ENCODE measurements at places on chromosomes 6 and 20.

GRCh38 chr6:163175301-163175700 lies 239.2 kb upstream of the QKI start:
- no peak for DNase-seq

- DNase-seq = no peak
These were observed 6.1 kb downstream of the FOXF2 start for GRCh38 chr6:1395506-1395905.

DNA sequence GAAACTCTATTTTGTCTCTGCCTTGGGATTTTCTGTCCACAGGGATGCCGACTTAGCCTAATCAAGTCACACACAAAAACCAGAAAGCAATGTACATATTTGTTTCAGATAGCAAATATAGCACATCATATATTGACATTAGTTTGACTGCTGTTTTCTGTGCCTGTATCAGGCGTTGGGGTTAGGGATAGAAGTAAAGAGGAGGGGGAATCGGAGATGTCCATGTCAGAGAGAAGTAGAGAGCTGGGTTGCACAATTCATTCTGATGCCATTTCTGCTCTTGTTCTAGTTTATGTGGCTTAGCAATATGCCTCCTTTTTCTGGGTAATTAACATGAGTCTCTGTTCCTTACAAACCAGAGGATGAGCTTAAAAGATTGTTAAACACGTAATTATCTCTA lies 14.7 kb upstream of the IPCEF1 start:
- DNase-seq = no peak

GRCh38 chr6:1438471-1438881 lies 49.1 kb downstream of the FOXF2 start:
- no peak for DNase-seq

DNA sequence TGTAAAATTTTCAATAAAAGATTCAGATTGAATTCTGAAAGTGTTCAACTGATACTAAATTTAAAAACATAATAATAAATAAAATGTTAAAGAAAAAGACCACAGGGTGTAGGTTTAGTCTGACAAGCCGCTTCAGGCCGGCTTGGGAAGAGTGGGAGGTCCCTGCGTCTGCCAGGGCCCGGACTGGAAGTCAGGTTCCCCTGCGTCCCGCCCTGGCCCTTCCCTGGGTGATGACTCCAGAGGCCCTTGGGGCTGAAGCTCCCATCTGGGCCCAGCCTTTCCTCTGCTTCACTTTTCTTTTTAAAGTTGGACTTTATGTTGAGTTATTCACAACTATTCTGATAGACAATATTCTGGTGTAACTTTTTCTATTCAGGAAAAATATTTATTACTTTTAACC lies 93.3 kb downstream of the SMOC2 start:
- DNase-seq = no peak

DNA sequence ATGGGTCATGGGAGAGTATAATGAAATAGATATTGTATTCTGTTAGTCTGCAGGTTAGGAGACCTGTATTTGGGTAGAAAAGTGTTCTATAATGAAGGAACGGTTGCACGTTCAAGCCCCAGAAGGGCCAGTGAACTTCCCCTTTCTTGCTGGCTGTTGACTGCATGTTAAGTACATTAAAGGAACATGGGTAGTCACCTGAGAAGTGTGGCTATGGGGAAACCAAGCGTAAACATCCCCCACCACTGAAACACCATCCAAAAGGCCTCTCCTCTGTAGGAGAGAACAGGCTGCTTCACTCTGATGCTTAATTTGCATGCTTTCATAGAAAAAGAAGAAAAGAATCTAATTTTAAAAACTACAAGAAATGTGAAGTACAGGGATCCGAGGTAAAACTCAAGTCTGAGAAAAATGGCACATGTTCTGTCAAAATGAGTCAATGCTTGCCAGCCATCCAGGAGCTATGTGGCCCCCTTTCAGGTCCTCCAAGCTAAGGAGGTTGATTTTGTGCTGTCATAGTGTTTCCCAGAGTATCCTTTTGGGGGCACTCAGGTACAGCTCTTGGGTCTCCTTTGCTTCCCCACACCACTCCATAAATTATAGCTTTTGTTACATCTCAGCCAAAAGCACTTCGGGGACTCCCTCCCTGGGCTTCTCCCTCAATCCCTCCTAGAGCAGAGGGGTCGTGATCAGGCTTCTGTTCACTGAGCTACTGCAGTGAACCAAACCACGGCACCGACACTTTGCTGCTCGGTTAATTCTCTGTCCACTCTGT lies 283.7 kb upstream of the AGPAT4 start:
- DNase-seq = no peak

DNA sequence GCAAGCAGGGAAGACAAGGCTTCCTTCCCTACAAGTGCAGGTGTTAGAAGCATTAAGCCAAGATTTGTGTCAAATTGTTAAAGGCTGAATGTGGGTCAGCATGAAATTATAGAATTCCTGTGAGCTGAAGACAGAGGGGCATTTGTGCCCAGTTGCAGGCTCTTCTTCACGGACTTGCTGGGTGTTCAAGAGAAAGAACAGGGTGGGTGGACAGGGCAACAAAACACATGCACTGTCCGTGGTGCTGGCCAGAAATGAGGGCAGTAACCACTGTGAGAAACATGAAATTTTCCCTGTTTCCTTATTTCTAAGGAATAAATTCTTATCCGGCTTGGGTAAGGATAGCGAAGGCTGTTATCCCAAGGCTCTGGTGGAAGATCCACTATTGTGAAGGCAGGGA lies 579.5 kb upstream of the HTR1E start:
- DNase-seq = no peak

DNA sequence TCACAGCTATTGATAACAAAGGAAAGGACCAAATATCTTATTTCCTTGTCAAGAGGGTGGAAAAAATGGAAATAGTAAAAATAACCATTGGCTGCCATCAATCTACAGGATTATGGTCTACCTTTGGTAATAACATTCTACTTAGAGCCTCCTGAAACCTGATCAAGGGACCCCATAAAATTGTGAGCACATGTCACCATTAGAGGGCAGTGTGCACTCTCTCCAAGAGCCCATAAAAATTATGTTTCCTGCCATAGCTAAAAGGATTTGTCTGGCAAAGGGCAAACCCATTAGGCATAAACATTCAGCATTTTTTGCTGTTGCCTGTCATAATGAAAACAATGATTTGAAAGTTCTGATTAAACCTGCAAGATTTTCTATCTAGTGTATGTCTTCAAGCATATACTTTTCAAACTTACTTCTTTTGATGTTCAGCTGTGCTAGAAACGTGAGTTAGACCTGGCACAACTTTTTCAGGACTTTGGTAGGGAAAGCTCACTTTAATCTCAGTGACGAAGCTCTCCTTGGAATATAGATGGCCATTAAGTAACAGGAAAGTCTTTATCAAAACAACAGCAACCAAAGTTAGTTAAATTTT lies 120.7 kb upstream of the ZFP64 start:
- no peak for DNase-seq

DNA sequence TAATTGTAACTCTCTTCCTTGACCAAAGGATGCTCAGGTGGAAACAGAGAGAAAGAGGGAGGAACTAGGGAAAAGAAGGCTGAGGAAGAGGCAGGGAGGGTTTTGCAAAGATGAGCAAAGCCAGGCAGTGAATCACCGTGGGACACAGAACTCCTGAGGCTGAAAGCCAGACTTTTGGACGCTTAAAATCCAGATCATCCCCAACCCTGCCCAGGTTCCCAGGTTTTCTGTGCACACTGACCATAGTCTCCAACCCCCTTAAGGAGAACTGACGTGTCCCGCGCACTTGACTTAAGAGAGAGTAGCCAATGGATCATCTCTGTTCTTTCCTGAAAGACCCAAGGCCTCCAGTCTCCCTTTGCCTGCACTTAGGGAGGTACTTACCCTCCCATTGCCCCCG lies 75.3 kb downstream of the LRFN2 start:
- no peak for DNase-seq

GRCh38 chr6:120816794-120817193 lies 517.5 kb downstream of the TBC1D32 start:
- no peak for DNase-seq

- DNase-seq = no peak
These were observed 214.4 kb upstream of the DTNBP1 start for GRCh38 chr6:15877231-15877630.

DNA sequence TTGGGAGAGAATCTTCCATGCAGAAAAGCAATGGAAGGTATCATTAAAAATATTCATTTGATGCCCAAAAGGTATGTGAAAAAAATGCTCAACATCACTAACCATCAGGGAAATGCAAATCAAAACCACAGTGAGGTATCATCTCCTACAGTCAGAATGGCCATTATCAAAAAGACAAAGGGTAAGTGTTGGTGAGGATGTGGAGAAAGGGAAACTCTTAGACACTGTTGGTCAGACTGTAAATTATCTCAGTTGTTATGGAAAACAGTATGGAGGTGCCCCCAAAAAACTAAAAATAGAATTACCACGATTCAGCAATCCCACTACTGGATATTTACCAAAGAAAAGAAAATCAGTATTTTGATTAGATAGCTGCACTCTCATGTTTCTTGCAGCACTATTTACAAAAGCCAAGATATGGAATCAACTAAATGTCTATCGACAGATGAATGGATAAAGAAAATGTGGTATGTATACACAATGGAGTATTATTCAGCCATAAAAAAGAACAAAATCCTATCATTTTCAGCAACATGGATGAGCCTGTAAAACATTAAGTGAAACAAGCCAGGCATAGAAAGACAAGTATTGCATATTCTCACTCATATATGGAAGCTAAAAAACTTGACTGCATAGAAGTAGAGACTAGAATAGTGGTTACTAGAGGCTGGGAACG lies 84.0 kb downstream of the DTNBP1 start:
- DNase-seq = no peak

GRCh38 chr20:52313341-52313963 lies 121.9 kb upstream of the ZFP64 start:
- DNase-seq = no peak

DNA sequence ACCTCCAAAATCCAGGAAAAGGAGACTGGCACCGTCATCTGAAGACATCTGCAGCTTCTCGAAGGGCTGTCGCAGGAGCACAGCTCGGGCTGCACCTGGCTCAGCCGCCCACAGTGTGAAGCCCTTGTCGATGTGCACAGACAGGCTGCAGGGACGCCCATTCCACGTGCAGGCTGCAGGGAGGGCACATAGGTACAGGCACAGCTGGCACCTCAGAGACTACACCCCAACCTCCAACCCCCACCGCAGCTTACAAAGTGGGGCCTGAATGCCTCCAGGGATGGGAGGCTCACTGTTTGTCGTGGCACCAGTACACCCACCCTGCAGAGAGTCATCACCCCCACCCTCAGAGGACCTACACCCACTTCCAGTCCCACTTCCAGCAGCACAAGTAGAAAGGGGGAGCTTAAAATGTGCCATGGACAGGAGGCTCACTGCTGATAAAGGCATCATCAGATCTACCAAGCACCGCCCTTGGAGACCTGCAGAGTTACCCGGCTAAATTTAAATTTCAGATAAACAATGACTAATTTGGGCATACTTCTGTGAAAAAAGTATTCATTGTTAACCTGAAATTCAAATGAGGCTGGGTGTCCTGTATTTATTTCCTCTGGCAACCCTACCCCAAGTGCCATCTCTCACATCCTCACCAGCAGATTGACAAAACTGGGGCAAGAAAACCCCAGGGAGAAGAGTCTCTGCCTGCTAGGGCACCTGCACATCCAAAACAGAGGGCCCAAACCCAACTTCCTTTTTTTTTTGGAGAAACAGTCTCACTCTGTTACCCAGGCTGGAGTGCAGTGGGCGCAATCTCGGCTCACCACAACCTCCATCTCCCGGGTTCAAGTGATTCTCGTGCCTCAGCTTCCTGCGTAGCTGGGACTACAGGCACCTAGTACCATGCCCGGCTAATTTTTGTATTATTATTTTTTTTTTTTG lies 7.7 kb upstream of the CDK5RAP1 start:
- peak; percentile 36 for DNase-seq

GRCh38 chr6:30842754-30843610 lies 41.3 kb upstream of the DDR1 start:
- DNase-seq = no peak

- DNase-seq = no peak
These were observed 210.6 kb upstream of the PLCB4 start for GRCh38 chr20:8858181-8858787.

DNA sequence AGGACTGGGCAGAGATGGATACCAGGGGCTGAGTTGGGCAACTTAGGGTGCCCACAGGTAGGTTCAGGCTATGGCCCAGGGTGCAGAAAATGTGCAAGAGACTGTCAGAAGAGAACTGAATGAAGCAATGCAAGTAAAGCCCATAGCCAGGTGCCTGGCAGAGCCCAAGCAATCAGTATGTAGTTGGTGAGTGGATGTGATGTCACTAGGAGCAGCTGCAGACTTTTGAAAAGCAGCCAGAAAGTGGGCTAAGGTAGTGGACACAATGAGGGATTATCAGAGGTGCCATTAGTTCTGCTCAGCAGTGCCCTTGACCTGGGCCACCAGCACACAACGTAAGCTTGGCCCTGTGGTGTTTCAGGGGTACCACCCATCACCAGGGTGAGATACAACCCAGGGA lies 135.3 kb downstream of the SOBP start:
- no peak for DNase-seq

- DNase-seq = no peak
These were observed 58.6 kb downstream of the TMEM242 start for GRCh38 chr6:157264701-157265100.

DNA sequence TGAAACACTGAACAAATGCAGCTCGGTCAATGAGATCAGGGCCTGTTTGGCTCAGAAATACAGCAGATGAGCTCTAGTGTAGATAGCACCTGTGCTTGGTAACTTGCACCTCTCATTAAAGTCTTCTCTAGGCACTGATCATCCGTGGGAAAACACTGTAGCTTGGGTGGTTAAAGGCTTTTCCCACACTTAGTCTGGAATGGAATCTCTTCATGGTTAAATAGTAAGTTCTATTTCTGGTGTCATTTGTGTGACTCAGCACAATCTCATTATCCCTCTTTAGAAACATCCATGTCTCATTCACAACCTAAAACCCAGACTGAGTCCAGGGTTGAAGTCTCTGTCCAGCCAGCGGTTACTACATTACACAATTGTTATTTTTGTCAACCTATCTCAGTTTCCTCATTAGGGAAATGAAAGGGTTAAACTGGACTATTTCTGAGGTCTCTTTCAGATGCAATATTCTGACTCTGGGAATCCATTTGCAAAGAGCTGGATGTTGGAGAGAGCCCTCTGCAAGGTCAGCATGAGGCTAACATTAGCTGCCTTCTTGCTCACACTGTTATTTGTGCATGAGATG lies 125.0 kb downstream of the ZDHHC14 start:
- no peak for DNase-seq

GRCh38 chr6:37987559-37987958 lies 168.0 kb downstream of the ZFAND3 start:
- no peak for DNase-seq

DNA sequence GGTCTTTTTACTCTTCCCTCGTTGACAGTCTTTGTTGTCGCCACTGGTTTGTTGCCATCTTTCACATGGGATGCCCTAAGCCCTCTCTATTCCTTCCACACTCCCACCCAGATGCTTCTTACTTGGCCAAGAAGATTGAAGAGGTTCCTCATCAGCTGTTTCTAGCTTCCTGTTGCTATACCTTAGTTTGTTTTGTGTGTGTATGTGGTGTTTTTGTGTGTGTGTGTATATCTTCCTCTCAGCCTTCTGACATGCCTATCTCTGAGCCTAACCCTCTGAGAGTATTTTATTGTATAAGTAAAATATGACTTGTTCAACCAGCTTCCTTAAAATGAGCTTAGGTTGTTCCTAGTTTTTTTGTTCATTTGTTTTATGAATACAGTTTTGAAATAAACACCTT lies 35.9 kb downstream of the ENPP1 start:
- no peak for DNase-seq

All from head of caudate nucleus (tissue), 42 donors.